ENCODE measurements at places on chromosomes 2 and 18.

DNA sequence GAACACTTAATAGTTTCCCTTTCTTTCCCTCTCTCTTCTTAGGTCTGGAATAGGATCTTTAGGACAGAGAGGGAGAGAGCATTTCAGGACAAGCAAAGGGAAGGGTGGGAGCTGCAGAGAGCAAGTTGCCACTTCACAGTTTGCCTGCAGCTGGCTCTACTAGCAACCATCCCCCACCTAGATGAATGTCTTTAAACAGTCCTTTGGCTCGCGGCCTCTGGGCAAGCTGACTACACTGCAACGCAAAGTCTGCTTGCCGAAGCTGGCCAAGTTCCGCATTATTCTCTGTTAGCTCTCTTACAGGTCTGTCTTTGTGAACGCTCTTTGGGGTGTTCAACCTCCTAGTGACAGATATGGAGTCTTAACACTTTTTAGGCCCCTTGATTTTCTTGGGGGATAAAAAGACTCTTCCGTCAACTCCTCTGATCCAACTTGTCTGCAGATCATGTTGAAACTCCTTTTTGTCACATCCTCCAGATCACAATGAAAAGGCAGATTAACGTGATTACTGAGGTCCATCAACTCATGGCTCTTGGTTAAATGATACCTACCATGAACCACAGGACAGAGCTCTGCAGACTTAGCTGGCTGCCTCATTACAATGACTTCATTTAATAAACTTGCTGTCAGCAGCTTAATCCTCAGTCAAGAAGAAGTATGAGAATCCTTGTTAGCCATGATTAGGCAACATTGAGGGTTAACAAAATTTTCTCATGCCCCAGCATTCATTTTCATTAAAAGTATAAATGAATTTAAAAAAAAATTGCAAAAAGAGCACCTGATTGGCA, 74.6 kb downstream of the SLC4A3 start:
- no peak for DNase-seq

GRCh38 chr2:237688081-237688480, 60.7 kb downstream of the LRRFIP1 start:
- no peak for DNase-seq

DNA sequence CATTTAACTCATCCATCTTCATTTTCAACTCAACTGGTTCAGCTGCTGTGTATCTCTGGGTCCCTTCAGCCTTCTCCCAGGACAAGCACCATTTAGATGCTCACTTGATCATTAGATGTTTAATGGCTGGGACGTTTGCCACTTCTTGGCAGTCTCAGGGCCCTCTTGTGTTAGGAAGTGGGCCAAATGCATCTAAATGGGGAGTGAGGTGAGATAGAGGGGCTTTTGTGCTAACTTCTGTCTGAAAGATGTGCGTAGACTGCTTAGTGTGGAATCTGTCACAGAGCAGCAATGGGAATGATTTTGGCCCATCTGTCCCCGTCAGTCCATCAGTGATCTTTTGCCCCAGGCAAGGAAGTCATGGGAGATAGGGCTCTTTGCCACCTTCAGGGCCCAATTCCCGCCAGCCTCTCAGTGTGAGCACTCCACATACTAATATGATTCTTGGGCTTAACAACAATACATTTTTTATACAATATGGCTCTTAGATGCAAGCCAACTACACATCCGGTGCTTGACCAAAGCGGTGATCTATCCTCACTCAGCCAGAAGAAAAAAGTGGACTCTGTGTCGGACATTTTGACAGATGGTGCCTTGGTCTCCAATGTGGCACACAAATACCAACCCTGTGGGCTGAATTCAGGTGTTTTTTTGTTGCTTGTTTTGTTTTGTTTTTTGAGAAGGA, 95.7 kb upstream of the EPC2 start:
- no peak for DNase-seq

- DNase-seq = no peak
These were observed 10.4 kb upstream of the MAP4K3 start for GRCh38 chr2:39447266-39448168.

Measured in stimulated activated CD4-positive, alpha-beta T cell treated with anti-CD3 and anti-CD28 coated beads, Interleukin-2, amount 100 ng/mL, for 24 hours (primary cell).